Foreskin fibroblast (primary cell): ENCODE measurements at places on chromosomes 16 and 17.

- no peak for DNase-seq
Observed at GRCh38 chr17:20173091-20173490, 163.9 kb downstream of the SPECC1 start.

- no peak for DNase-seq
Observed at GRCh38 chr17:12738624-12739023, 50.7 kb upstream of the ARHGAP44 start.

DNA sequence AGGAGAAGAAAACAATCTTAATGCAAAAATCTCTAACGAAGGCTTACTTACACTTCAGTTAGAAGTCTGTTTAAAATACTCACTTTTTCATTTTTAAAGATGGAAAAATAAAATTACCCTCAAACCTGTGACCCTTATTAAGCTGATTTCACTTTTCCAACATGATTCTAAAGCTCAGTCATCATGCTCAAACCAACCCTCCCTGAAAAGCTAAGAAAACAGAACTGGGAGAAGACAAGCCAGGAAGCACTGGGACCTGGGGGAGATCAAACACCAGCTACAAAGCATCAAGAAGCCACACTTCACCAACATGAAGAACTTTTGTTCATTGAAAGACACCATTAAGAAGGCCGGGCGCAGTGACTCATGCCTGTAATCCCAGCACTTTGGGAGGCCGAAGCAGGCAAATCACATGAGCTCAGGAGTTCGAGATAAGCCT lies 88.8 kb downstream of the LITAF start:
- DNase-seq, result peak; percentile 7

GRCh38 chr16:868846-869822 lies 68.6 kb upstream of the GNG13 start:
- DNase-seq, result no peak

GRCh38 chr17:17084317-17084835 lies 42.1 kb downstream of the MPRIP start:
- DNase-seq, result no peak

GRCh38 chr16:24275413-24275812 lies 19.3 kb downstream of the CACNG3 start:
- no peak for DNase-seq

GRCh38 chr17:28170771-28171170 lies 128.3 kb downstream of the NLK start:
- peak; percentile 24 for DNase-seq

DNA sequence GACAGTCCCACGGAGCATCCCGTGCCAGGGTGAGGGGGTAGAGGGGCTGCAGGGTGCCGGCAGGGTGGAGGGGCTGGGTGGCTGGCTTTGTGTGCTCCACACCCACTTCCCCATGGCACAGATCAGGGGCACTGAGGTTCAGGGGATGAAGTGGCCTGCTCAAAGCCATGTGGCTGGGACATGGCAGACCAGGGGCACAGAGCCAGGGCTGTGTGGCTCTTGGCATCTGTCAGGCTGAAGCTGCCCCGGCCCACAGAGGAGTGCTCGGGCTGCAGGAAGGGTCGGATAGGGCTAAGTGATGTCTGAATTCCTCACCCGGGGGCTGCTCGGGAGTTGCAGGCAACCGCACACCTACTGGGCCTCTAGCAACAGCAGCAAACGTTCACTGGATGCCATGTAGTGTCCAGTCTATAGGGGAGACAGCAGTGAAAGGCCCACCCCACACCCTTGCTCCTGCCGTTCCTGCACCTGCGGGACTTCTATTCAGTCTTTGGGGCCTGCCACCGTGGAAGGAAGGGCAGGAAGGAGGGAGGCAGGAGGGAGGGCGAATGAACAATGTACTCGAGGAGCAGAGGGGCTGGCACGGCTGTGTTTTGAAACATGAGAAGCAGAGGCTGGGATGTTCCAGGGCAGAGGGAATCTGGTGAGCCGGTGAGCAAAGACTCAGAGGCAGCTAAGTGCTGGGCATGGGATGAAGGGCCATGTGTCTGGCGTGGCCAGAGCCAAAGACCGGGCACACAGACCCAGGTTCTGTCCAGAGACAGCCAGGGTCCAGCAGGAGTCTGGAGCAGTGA lies 15.1 kb downstream of the SLC5A10 start:
- DNase-seq, result peak; percentile 77

DNA sequence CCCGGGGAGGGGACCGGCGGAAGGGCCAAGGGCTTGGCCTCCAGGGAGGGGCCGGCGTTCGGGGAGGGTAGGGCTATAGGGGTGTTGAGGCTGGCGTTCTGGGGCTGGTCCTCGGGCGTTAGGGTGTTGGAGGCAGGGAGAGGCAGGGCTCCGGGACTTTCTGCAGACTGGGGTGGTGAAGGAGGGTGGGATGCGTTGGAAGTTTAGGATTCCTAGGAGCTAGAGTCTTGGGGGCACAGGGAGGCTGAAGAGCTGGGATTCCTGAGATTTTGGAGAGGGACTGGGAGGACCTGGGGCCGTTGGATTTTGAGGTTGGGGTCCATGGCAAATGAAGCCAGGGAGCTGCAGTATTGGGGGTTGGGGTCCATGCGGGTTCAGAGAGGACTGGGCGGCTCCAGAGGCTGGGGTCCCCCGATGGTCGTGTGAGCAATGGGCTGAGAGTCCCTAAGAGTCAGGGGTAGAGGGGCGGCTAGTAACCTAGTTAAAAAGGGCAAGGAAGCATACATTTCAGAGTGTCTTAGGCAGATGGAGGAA lies 740 bp downstream of the NFATC2IP start:
- DNase-seq, result no peak

- DNase-seq, result no peak
Observed at GRCh38 chr16:3642397-3643094, 11.9 kb upstream of the DNASE1 start.

DNA sequence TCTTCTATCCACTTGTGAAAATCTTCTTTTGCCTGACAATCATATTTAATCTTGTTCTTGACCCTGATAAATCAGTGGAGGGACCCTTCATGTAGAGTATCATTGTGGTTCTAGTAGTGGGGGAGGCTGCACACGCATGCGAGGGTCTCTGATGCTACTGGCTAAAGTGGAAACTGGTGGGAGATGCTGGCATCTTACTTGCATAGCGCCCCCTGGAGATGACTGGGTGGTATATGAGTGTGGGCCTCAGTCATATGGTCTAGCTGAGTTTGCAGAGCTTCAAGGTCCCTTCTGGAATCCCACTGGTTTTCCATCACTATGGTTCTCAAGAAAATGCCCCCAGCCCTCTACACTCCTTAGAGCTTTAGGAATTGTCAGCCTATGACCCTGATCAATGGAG lies 236.4 kb upstream of the AXIN2 start:
- no peak for DNase-seq

DNA sequence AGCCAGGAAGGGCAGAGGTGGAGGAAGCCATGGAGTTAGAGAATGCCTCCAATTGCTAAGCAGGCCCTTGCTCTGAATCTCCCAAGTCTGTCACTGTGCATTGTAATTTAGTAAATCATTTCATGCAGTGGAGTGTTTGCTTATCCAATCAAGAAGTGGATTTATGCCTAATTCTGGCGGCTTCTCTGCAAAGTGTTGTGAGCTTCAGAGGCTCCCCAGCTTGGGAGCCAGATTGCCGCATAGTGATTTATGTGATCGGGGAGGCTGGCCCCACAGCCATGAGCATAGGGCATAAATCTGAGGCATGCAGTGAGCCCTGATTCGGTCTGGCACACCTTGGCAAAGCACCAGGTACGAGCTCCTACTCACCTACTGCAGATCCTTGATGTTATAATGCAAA lies 520.8 kb downstream of the HS3ST4 start:
- no peak for DNase-seq

DNA sequence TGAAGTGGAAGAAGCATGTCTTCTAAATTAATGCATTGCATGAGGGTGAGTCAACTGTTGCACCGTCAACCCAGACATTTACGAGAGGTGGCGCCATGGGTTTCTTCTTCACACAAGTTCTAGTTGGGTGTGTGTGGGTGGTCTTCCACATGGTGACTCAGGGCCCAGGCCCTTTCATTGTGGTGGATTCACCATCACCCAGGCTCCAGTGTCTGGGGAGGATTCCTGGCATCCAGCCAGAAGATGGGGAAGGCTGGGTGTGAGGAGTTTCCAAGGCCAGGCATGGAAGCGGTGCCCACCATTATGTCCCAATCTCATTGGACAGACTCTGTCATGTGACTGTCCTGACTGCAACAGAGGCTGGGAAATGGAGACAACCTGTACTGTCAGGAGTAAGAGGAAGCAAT lies 21.4 kb upstream of the JPH3 start:
- peak; percentile 23 for DNase-seq

DNA sequence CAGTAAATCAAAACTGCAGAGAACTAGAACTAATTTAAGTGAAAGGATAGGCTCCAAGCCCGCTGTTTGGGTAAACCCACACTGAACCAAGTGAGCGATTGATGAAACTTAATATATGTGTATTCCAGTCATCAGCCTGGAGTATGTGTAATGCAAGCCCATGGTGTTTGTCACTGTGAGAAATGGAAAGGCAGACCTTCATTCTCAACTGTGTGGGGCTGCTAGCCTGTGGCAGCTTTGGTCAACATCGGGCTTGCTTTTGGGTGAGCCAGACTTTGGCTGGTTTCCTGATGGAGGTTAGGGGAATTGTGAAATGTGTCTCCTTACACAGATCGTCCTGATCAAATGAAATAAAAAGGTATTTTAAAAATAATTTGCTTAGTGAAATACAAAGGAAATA lies 279.9 kb downstream of the IRX3 start:
- DNase-seq, result no peak

GRCh38 chr16:49781401-49781800 lies 74.5 kb downstream of the ZNF423 start:
- DNase-seq, result no peak

GRCh38 chr17:28811651-28812090 lies 30.9 kb downstream of the FAM222B start:
- DNase-seq, result no peak

DNA sequence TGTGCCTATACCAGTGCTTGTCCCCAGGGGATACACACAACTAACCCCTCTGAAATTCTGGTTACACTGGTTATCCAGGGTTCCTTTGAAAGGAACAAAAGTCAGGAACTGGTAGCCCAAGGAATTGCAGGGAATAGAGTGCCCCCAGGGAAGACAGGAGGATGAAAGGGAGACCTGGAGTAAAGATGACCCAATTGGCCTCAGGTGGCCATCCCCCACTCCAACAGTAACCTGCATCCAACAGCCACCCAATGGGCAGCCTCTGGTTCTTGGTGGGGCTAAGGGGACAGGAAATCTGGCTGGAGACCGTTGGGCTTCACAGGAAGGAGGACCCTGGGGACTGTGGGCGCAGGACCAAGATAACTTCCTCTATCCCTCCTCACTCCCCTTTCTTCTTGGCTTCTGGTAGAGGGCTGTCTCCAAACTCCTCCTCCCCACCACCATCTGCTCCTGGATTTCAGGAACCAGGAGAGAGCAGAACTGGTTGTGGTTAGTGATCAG lies 826 bp upstream of the MPO start:
- no peak for DNase-seq

- no peak for DNase-seq
Observed at GRCh38 chr16:87976665-87977064, 25.4 kb downstream of the BANP start.

GRCh38 chr16:9327253-9327652 lies 235.8 kb downstream of the HAPSTR1 start:
- no peak for DNase-seq

DNA sequence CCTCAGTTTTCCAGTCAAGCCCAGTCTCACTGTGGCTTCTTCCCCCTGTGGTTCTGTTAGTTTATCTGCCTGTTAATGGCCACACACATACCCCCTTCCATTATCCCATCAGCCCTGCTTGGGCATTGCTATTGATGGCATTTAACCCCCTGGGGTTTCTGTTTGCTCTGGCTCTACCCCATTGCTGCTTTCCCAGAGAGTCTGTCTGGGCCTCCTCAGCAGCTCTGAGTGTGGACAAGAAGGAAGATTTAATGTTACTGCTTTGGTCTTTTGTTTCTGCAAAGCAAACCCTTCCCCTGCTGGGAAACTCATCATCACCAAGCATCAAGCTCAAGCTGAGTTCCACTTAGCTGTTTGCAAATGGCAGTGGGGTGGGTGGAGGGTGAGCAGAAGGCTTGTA lies 162.7 kb downstream of the CCT6B start:
- no peak for DNase-seq

DNA sequence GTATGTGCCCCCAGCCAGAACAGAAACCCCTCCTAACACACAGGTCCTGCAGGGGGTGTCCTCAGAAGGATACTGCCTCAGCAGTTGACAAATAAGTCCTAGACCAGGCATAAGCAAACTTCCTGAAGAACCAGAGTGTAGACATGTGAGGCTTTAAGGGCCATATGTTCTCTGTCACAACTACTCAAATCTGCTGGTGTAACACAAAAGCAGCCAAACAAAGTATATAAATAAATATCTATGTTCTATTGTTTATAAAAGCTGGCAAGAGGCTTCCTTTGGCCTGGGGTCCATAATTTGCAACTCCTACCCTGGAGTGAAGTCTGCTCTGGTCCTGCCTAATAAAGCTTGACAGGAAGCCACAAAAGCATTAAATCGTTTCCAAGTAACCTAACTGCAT lies 9.9 kb downstream of the FAM83G start:
- DNase-seq, result no peak

DNA sequence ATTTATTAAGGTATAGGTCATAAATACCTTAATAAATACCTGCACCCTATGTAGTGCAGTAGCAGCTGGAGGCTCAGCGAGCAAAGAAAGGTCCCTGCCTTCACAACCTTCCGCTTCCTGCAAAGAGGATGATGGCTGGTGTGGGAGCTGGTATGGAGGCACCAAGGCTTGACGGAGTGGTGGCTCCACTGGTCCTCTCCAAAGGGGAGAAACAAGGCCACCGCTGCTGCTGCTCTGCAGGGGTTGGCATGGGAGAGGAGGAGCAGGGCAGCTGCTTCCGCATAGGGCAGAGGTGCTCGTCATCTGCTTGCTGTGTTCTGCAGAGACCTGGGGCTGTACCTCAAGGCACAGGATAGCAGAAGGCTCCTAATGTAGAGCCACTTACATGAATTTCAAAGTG lies 52.8 kb downstream of the NDEL1 start:
- DNase-seq, result no peak

GRCh38 chr17:48593840-48594537 lies 410 bp upstream of the HOXB5 start:
- peak; percentile 84 for DNase-seq

DNA sequence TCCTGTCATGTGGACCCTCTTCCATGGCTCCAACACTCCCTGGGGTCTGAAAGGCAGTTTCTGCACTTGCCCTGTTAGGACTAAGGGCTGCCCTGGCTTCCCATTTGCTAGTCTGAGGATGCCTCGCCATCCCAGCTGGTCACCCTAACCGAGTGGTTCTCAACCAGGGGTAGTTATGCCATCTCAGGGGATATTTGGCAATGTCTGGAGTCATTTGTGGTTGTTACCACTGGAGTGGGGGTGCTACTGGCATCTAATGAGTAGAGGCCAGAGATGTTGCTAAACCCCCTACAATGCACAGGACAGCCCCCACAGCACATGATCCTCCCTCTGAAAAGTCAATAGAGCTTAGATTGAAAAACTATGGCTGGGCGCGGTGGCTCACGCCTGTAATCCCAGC lies 26.9 kb upstream of the CDH1 start:
- DNase-seq, result no peak

GRCh38 chr16:19980632-19981265 lies 92.9 kb downstream of the GPR139 start:
- DNase-seq, result no peak

- peak; percentile 35 for DNase-seq
Observed at GRCh38 chr17:49496183-49496866, 1.2 kb downstream of the NGFR start.

GRCh38 chr16:72240466-72240865 lies 68.5 kb upstream of the PMFBP1 start:
- DNase-seq, result no peak

GRCh38 chr17:32903774-32904673 lies 23.9 kb upstream of the TMEM98 start:
- no peak for DNase-seq

GRCh38 chr17:48787828-48788227 lies 29.2 kb downstream of the TTLL6 start:
- no peak for DNase-seq
